ENCODE measurements at places on chromosomes 13 and 19.

- no peak for DNase-seq
Observed at GRCh38 chr13:102846261-102847015, 606 bp downstream of the ERCC5 start.

DNA sequence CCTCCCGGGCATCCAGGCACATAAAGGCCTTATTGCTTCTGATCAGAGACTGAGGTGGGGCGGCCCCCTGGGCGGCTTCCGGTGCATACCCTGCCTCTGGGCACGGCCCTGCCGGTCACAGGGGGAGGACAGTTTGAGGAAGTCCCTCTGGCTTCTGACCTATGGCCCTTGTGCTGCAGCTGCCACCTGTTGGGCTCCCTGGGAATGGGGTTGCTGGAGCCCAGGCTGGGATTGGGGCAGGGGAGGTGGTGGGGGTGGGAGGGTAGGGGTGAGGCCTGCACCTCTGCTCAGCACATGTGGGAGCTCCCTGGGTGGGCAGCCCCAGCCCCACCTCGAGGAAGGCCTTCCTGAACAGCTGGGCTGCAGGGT is 10.7 kb downstream of the ANO8 start:
- DNase-seq: no peak

DNA sequence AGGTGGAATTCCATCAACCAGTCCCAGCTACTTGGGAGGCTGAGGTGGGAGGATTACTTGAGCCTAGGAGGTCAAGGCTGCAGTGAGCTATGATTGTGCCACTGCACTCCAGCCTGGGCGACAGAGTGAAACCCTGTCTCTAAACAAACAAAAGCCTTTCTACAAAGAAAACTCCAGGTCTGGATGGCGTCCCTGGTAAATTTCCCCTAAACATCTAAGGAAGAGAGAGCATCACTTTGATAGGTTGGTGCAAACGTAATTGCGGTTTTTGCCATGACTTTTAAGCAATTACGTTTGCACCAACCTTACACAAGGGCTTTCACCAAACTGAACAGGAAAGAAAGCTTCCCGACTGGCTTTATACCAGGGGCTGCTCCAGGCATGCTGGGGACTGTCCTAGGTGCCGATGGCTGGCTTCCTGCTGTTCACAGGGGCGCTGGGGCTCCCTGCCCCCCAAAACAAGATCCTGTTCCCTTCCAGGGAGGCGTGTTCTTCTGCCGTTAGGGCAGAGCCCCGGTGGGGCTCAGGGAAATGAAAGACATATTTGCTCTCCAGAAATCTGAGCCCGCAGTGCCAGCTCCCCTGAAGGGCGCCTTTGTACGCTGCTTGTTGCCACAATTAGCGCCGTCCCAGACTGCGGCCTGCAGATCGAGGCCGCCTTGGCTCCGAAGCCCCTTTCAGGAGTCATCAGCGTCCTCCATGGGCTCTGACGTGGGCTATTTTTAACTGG is 38.7 kb upstream of the KLF2 start:
- no peak for DNase-seq

GRCh38 chr19:38684078-38684861 is 36.8 kb downstream of the ACTN4 start:
- DNase-seq: peak; percentile 81

DNA sequence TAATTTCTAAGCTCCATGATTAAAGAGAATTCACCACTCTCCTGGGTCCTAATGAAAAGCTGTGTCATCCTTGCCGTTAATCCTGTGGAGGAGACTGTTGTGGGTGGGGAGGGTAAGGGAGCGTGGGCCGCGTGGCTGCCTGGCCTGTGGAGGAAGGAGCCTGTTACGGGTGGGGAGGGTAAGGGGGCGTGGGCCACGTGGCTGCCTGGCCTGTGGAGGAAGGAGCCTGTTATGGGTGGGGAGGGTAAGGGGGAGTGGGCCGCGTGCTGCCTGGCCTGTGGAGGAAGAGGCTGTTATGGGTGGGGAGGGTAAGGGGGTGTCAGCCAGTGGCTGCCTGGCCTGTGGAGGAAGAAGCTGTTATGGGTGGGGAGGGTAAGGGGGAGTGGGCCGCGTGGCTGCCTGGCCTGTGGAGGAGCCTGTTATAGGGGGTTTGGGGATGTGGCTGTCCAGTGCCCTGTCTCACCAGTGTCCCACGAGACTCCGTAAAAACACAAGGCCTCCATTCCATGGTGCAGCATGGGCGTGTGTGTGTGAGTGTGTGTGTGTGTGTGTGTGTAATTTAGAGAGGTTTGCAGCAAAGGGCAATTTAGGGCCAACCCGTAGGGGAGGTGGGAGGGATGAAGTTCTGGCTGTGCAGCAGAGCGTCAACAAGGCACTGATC is 15.6 kb upstream of the DCUN1D2 start:
- no peak for DNase-seq

DNA sequence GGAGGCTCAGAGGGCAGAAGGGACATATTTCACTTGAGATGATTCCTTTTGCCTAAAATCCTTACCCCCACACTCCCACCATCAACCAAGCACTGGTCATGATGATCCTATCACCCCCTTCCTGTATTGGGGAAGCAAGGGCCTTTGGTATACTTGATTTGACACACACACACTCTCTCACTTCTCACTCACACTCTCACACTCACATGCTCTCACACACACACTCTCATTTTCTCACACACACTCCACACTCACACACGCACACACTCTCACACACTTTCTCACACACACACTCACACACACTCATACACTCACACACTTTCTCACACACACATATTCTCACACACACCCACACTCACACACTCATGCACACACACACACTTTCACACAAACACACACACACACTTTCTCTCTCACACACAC is 8.6 kb downstream of the RGCC start:
- no peak for DNase-seq

- DNase-seq: no peak
Observed at GRCh38 chr13:32938907-32939306, 77.3 kb upstream of the KL start.

- no peak for DNase-seq
Observed at GRCh38 chr13:84844473-84844872, 954.7 kb downstream of the SLITRK6 start.

GRCh38 chr13:99495466-99496183 is 5.6 kb upstream of the TM9SF2 start:
- DNase-seq: no peak
